ENCODE measurements at places on chromosomes 6 and 20.
A peak's percentile ranks its signal among the peaks of the same experiment; 100 is the strongest.

GRCh38 chr6:100433726-100434435 is 30.8 kb downstream of the SIM1 start:
- DNase-seq, result no peak

GRCh38 chr6:34657037-34657306 is 39.6 kb downstream of the ILRUN start:
- DNase-seq, result no peak

- DNase-seq, result no peak
Measured at GRCh38 chr6:35086636-35087360, 54.3 kb downstream of the TCP11 start.

DNA sequence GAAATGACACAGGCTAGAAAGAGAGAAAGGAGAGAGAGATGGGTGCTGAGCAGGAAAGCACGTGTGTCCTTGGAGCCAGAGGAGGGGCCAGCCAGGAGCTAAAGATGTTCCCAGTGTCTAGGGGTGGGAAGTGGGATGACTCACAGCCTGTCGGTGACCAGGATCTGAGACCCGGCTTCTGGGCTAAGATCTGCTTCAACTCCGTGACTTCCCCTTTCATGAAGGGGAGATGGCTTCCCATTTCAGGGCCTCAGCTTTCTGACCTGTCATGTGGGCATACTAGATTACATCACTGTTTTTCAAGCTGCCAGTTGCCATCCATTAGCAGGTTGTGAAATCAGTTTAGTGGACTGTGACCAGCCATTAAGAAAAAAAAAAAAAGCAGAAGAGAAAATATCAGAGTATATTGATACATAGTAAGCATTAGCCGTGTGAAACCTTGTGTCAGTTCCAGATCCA is 5.4 kb downstream of the TGM3 start:
- no peak for DNase-seq

- DNase-seq, result no peak
Measured at GRCh38 chr6:159061805-159062563, 17.2 kb upstream of the TAGAP start.

DNA sequence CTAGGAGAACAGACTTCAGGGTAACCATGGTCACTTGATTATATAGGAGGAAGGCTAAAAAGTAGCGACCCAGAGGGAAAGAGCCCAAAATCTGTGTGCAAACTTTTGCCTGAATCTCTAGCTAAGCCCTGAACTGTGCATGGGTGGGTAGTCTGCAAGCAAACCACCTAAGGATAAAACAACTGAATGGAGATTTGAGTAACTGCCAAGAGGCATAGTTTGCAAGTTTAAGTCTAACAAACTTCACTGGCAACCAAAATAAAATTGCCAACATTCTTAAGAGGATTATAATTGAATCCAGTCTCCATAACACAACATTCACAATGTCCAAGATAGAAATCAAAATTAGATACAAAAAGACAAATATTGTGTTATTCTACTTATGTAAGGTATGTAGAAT is 192.0 kb upstream of the PLN start:
- DNase-seq, result no peak

DNA sequence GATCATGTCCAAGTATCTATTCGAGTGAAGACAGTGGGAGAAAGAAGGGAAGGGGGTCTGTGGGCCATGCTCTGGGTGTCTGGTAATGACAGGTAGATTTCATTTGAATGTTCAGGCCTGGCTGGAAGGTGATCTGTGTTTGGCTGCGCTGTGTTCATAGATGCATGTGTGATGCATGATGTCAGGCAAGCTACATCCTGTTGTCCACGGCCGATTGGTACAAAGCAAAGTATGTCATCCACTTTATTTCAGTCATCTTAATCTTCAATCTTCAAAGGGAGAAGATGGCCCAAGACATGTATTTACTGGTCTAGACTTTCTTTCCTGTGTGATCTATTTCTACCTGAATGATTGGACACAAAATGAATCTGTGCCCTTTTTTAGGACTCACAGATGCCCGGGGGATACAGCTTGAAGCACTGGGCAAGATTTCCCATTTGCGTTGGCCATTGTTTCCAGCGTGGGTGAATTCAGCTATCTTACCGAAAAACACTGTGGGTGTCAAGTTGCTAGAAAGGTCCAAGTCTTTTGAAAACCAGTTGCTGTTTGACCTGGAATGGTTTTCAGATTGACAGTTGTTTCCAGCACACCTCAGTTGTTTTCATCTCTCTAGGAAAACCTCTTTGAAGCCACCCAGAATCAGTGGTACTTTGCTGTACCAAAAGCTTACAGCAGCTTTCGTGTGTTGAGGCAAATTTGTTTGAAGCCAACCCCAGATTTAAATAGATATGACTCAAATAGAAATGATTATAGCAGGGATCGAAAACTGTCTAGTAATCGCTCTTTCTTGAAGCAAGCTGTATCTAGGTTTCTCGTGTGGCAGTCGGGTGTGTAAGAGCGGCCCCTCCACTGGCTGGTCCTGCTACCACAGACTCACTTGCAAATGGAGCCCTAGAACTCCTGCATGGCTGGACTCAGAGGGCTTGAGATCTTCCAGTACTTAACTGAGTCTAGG is 27.2 kb downstream of the DUSP22 start:
- DNase-seq, result no peak

DNA sequence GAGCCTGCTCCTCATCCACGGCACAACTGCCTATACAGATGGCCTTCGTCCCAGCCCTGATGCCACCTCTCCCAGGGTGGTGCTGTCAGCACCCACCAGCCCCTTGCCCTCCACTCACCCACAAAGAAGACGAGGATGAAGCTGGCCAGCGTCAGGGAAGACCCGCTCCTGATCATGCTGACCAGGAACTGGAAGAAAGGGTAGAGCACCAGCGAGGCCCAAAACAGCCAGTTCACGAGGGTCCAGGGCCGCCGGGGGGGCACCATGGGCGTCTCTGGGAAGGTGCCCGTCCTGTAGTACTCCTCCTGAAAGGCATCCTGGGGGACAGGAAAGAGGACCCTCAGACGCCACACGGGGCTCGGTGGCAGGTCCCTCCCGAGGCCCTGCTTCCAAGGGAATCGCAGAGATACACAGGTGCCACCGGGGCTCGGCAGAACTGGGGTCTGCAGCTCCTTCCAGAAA is 134.5 kb downstream of the AGPAT4 start:
- no peak for DNase-seq

DNA sequence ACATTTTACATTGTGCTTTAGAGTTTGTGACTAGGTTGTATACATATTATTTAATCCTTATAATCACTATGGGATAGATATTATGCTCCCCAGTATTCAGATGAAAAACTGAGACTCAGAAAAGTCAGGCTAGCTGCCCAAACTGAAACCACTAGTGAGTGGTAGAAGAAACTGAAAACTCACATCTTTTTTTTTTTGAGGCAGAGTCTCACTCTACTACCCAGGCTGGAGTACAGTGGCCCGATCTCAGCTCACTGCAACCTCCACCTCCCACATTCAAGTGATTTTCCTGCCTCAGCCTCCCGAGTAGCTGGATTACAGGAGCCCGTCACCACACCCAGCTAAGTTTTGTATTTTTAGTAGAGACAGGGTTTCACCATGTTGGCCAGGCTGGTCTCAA is 22.2 kb downstream of the RNF24 start:
- no peak for DNase-seq

GRCh38 chr6:38146021-38146733 is 326.6 kb downstream of the ZFAND3 start:
- DNase-seq, result no peak

DNA sequence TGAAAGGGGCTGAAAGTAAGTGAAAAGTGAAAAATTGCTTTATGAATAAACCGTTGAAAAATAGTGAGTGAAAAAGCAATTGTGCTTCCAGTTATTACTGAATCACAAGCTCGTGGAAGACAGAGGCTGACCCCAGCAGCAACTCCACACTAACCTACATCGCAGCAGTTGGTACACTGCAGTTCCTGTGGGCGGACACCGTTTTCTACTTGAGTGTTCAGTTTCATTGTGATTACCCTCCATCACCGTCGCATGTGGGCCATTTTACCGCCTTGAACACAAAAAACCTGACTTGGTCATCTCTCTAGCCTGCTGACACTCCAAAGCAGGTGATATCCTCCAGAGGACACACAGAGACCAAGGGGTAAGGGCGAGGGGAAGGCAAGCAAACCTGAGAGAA is 28.4 kb downstream of the PRDM1 start:
- no peak for DNase-seq

DNA sequence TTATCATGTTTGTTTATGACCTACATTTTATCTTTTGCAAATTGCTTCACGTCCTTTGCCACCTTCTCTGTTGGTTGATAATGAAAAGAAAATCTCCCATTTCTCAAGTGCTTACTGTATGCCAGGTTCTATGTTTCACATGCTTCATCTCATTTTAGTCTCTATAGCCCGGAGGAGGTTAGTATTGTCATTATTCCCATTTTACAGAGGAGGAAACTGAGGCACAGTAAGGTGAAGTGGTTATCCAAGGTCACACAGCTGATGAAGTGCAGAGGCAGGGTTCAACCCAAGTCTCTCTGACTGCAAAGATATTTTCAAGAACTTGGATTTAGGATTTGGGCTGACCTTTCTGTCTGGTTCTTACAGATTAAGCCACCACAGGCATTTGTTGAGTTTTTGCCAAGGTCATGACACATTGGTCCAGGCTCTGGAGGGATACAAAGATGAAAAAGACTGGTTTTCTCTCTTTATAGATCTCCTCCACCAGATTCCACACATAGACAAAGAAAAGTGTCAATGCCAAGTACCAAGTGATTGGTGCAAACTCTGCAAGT is 20.6 kb downstream of the CNBD2 start:
- DNase-seq, result no peak

- DNase-seq, result no peak
Measured at GRCh38 chr6:158028421-158028820, 46.8 kb downstream of the SYNJ2 start.

DNA sequence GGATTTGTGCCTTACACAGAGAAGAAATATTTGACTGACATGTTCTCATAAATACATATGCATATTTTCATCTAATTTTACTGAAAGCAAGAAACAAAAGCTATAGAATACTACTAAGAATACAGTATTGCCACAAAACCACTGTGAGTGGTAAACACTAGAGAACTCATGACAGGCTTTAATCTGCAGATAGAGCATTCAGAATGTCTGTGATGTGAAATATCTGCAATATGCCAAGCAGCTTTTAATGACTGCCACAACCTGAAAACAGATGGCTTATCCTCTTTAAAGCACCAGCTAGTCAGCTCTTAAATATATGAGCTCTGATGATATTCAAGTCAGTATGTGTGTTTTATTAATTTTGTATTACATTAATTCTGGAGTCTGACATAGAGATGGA is 3.4 kb downstream of the NAPB start:
- DNase-seq, result no peak

DNA sequence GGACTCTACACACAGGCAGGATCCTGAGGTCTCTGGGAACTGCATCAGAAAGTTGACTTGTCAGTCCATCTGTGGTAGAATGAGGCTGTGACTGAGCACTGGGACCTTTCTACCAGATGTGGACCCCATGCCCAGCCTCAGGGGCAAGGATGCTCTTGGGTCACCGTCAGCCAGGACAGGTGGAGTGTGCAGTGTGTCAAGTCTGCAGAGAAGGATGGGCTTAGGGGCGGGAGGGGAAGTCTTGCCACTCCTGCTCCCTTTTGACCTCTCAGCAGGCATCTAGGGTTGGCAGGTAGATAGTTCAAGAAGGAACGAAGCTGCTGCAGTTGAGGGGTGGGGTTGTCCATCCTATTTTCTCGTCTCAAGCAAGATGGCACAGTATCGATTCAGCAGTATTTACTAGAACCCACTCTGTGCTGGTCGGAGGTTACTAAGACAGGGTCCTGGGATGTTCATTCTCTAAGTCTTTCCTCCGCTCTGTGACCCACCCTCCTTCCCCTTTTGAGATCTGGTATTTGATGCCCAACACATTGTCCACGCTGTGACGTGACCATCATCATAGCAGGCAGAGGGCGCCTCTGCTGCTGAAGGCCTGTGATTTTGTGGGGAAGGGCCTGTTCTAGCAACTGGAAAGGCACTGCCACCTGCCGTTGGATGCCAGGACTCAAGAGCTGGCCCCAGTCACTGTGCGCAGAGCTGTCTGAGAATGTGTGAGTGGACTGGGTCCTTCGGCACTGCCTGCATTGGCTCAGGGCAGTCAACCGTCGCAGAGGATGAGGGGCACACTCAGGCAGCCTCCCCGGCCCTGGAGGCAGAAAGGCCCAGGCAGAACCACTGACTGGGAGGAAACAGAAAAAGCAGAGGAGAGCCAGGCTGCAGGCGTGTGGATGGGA is 23.2 kb downstream of the RBCK1 start:
- peak; percentile 8 for DNase-seq

- DNase-seq, result peak; percentile 96
Measured at GRCh38 chr6:101083533-101084175, 202.5 kb upstream of the ASCC3 start.

DNA sequence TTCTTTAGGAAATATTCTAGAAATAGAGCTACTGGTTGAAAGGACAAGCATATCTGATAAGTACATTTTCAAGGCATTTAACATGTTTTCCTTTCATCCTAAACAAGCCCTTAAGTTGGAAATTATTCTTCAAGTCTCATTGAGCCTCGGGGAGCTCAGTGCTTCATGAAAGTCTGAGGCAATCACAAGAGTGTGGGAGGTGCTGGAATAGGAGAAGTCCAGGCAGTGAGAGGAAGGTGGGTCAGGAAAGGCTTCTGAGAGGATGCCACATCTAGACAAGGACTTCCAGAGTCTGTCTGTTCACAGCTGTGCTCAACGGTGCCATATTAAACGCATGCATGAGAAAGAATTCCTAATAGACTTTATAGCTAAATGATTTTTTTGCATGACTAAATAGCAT is 69.8 kb downstream of the CD83 start:
- no peak for DNase-seq

- no peak for DNase-seq
Measured at GRCh38 chr6:154371281-154371680, 14.7 kb upstream of the IPCEF1 start.

DNA sequence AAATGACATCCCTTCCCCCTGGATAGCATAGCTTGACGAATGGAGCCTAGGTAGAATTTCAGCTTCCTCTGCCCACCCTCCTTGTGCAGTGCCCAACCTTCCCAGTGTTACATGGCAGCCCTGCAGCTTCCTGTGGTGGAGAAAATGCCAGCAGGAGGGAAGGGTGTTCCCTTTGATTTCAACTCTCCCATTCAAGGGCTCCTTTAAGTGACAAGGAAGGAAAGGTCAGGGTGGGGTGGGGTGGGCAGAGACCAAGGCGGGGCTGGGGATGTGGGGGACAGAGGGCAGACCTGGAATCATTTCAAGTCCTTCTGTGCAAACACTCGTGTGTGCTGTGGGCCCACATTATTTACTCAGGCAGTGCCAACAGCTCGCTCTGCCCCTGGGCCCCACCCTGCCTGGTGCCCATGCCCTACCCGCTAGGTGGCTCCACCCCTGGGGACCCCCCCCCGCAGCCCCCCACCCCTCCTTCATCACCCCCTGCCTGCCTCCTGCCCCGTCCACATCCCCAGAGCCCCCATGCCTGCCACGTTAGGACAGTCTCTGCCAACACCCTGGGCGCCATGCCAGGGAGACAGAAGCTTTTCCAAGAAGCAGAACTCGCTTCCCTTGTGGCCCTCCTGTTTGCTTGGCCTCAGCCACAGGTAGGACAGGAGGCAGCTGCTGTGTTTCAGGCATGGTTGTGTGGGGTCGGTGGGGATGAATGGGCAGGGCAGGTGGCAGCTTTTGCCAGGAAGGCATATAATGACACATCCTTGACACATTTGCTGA is 9.4 kb downstream of the SPDEF start:
- no peak for DNase-seq

All from epithelial cell of prostate (primary cell).